ENCODE measurements at places on chromosomes 5 and 9.

DNA sequence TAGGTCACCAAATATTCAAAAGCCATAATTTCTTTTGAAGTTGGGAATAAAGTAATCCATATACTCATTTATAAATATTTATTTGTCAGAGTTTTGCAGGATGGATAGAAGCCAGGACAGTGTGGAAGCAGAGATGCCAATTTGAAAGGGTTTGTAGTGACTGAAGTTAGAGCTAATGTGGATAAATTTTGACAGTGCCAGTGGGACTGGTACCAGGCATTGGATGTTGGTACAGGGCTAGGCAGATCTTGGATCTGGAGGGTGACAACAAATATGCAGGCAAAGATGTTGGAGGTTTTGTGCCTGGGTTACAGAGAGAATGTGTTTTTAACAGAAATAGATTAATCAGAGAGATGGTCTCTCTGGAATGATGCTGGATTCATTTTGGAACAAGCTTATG is 135.6 kb downstream of the DMRTA1 start:
- DNase-seq: no peak

DNA sequence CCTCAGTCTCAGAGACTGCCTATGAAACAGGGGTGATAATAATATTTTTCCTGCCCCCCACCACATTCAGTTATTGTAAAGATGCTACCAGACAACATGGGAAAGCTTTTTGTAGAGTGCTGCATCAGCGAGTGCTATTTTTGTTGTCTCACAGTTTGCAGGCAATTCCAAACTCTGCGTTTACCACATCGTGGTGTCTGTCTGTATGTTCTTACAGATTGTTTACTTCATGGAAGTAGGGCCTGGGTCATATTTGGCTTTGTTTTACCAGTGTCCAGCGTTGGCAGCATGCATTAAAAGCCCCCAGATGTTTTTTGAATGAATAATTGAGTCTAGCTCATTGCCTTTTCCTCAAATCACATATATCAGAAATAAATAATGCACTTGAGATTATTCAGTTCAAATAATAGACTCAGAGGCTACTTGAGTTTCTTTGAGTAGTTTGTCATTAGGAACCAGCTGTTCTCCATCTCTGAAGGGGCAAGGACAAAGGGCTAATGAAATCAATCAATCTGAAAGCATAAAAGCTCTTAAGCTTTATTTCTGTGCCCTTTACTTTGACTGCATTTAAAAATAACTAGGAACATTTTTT is 243.7 kb downstream of the CWC27 start:
- DNase-seq: no peak

DNA sequence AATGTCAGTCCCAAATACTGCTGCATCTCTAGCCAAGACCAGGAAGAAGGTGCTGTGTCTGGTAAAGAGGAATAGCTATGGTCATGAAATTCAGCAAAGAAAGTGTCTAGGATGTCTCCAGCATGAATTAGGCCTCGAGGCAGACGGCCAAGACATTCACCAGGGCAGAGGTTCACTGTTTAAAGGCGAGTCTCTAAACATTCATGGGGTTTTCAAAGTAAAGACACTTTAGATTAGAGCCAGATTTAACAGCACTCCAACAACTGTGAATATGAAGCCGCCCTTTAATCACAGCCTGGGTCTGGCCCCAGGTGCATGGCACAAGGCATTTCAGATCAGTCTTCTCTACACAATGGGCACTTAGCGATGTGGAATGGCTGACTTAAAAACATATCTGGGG is 95.0 kb downstream of the ANKH start:
- DNase-seq: no peak

DNA sequence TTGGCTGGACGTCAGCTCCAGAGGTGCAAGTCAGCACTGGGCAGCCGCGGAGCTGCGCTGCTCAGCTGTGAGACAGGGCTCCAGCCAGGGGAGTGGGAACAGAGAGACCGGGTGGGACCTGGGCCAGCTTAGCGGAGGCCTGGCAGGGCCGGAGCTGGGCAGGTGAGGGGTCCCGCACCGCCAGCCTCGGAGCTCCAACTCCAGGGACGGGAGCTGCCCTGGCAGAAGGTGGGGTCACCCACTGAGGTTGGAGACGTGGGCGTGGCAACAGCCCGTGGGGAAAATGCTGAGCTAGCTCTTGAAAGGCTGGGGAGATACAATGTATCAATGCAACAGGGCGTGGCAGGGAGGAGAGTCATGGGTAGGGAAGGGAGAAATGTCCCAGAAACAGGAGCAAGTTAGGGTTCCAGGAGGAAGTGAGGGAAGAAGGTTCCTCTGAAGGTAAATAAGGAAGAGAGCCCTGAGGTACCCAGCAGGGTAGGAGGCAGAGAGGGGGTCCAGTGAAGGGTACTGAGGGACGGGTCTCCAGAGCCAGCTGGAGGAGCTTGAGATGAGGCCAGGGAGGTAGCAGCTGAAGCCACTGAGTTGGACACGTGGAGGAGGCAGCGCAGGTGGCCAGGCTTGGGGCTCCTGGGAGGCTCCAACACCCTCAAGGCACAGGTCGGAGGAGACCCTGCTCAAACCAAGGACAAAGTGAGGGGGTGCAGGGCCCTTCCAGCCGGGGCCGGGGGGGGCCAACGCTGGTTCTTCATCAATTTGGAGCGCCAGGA is 736 bp upstream of the NKD2 start:
- DNase-seq: peak; percentile 64

DNA sequence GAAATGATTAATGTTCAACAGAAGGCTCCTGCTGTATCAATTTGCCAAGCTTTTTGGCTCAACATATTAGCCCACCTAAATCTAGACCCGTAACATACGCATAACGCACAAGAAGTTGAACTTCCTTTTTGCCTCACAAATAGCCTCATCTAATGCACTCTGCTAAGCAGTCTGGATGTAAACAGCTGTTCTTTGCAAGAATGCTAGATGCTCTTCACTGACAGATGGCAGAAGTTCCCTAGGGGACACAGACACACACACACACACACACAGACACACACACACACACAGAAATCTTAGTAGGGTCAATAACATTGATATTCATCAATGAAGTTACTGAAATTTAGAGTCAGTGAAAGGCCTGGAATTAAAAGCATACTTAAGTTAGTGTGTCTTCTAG is 13.2 kb upstream of the PCA3 start:
- DNase-seq: no peak

DNA sequence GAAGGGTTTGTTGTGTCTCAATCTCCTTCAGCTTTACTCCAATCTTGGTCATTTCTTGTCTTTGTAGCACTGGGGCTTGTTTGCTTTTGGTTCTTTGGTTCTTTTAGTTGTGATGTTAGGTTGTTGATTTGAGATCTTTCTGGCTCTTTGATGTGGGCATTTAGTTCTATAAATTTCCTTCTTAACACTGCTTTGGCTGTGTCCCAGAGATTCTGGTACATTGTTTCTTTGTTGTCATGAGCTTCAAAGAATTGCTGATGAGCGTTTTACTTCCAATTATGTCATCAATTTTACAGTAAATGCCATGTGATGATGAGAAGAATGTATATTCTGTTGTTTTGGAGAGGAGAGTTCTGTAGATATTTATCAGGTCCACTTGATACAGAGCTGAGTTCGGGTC is 353.3 kb downstream of the MAN2A1 start:
- no peak for DNase-seq

- DNase-seq: no peak
Observed at GRCh38 chr5:143659599-143660238, 152.2 kb upstream of the HMHB1 start.

DNA sequence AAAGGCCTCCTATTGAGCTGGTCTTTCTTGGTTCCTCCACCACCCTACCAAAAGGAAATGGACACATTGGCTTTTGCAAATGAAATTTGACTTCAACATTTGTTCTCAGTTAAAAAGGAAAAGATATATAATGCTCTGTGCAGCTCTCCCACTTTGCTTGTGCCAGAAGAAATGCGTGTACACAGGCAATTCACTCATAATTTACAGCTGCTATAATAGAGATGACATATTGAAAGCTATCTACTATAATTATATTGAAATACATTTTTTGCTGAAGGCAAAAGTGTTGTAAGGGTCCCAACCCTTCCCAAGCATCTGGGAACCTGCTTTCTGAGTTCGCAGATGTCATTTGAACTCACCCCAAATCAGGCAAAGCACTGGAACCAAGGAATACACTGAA is 173.2 kb downstream of the PBX3 start:
- DNase-seq: no peak

DNA sequence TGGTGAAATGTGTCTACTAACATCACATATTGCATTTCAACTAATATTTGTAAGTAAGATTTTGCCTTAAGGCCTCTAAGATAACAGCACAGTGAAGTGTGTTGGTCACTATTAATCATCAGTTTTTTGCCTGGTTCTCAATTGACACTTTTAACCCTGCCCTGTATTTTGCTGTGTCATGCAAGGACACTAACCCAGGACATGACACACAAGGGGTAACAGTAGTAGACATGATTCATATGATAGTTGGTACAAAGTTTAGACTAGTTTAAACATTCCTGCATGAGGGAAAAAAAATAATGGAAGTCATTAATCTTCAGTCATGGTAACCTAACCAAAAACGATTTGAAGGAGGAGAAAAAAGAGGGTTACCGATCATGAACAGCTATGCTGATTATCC is 207.0 kb downstream of the DEPDC1B start:
- DNase-seq: no peak

GRCh38 chr5:65332591-65332990 is 149.1 kb downstream of the ADAMTS6 start:
- no peak for DNase-seq

DNA sequence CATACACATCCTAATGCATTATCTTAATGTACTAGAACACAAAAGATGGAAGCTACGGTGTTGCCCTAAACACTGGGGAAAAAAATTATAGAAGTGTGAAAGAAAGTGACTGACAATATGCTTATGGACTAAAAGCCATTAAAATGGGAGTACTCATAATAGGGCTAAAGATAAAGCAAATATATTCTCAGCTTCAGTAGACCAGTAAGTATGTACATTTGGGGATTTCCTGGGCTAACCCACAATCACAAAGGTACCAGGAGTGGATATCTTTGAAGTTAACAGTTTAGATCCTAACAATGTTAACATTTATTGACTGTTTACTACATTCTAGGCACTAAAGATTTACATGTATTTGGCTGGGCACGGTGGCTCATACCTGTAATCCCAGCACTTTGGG is 36.9 kb downstream of the PTGER4 start:
- no peak for DNase-seq

- DNase-seq: no peak
Observed at GRCh38 chr9:19597176-19597575, 188.4 kb downstream of the ACER2 start.

Data from sigmoid colon (tissue), 7 donors.